ENCODE measurements at places on chromosomes 6 and 20.

- no peak for DNase-seq
Observed at GRCh38 chr20:35572838-35573237, 31.0 kb downstream of the ERGIC3 start.

DNA sequence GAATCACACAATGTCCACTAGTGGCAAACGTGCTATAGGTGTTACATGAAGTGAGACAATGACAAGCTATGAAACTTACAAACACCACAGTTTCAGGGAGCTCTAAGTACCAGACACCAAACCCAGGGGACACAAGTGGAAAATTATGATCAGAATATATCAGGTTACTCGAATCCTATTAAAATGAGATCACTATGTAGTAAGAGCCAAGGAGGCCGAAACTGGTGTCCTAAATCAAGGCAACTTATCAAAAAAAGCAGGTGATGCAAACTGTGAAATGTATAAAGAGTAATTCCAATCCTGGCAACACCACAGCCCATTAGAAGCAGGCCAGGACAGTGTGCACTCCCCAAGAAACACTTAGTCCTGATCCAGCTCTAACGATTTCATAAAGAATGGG lies 100.3 kb downstream of the ARHGAP18 start:
- no peak for DNase-seq

GRCh38 chr6:133888929-133889556 lies at the start of gene TCF21:
Gene TCF21 (plus strand): TSS chr6:133889113. CDS start chr6:133889398, 285 bp downstream.
- no peak for DNase-seq

GRCh38 chr6:89050697-89051096 lies 29.9 kb upstream of the PNRC1 start:
- DNase-seq = no peak

GRCh38 chr6:72640615-72640930 lies 18.7 kb downstream of the KCNQ5 start:
- no peak for DNase-seq

DNA sequence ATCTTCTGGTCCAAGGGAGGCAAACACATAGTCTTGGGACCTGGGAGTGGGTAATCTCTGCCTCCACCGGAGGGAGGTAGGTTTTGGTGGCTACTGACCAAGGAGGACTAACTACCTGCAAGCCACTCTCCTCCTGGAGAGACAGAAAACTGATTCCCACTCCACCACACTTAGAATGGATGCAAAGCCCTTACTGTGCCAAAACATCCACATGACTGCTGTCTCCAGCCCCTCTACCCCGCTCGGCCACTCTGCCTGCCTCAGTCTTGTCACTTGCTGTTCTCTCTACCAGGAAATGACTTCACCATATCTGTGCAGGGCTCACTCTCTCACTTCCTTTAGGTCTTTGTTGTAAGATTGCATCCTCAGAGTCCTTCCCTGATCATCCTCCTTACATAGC lies 129.5 kb upstream of the ARG1 start:
- no peak for DNase-seq

GRCh38 chr6:150027806-150028565 lies 2.7 kb upstream of the RAET1L start:
- DNase-seq = no peak

DNA sequence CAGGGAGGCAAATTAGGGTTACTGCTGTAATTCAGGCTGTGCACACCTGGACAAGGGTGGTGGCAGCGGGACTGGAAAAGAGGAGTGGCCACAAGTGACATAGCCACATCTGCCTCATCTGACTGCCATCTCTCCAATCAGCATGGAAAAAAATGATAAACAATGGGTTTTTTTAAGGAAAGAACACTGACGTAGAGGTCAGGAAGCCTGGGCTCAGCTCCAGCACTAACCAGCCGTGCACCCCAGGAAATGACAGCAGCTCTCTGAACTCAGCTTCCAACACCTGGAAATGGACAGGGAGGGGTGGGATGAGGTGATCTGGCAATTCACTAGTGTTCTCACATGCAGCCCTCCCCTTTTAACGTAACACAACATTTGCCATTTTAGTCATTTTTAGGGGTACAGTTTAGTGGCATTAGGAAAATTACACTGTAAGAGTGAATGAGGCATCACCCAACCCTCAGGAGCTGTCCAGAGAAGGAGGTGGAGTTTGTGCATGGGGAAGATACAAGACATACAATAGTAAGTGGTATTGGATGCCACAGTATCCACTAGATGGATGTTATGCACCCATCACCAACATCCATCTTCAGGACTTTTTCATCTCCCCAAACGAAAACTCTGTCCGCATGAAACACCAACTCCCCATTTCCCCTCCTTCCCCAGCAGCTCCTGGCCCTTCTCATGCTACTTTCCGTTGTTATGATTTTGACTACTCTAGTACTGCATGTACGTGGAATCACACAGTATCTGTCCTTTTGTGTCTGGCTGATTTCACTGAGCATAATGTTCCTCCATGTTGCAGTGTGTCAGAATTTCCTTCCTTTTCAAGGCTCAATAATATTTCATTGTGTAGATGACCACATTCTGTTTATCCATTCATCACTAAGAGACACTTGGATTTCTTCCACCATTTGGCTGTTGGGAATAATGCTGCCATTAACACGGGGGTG lies 215.5 kb upstream of the ECI2 start:
- no peak for DNase-seq
